ENCODE measurements at places on chromosomes 7 and 10. TPM values are rescaled to one million over a fixed set of nuclear protein-coding genes. Genes with fewer than 3 reads are reported as not detected.

DNA sequence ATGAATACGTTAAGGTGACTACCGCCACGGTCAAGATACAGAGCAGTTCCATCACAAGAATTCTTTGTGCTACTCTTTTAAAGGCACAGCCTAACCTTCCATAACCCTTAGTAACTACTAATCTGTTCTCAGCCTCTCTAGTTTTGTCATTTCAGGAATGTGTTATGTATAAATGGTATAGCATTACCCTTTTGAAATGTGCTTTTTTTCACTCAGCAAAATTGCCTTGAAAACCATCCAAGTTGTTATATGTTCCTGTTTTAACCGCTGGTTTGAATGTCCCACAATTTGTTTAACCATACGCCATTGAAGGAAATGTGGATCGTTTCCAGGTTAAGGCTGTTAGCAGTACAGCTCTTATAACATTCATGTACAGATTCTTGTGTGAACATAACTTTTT, 32.0 kb downstream of the WAC start:
- DNase-seq = no peak

DNA sequence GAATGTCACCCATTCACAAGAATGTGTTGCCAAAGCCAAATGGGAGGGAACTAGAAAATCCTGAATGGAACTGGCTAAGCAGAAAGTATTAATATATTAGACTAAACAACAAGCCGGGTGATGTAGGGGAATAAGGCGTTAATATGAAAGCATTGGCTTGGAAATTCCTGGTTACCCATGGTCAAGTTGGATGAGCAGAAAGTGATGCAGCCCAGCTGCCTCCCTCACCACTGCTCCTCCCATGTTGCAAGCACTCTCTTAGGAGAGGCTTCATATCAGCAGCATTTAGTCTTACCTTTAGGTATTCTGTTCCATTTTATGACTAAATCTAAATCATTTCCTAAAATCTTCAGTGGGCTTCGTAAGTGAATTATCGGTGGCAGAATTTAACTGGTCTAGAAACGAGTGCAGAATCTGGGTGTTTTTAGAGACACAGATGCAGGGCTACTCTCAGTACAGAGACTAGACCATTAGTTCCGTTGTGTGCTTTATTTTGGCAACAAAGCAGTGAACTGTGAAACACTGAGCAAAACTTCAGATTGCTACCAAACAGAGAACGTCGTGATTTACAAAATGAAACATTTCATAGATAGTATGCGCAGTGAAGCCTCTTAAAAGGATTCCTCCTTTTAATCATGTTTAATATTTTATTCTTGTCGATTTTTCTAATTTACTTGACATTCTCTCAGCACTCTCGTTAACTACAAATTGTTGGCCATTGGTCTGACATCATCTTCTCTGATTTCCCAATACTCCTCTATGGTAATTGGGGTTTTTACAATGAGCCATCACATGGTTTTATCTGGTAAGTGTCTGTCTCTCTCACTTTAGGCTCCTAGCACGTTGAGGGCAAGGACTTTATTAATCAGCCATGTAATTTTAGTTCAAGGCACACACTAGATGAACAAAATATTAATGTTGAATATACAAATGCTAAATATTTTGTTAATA, 22.0 kb upstream of the HGF start:
- no peak for DNase-seq

DNA sequence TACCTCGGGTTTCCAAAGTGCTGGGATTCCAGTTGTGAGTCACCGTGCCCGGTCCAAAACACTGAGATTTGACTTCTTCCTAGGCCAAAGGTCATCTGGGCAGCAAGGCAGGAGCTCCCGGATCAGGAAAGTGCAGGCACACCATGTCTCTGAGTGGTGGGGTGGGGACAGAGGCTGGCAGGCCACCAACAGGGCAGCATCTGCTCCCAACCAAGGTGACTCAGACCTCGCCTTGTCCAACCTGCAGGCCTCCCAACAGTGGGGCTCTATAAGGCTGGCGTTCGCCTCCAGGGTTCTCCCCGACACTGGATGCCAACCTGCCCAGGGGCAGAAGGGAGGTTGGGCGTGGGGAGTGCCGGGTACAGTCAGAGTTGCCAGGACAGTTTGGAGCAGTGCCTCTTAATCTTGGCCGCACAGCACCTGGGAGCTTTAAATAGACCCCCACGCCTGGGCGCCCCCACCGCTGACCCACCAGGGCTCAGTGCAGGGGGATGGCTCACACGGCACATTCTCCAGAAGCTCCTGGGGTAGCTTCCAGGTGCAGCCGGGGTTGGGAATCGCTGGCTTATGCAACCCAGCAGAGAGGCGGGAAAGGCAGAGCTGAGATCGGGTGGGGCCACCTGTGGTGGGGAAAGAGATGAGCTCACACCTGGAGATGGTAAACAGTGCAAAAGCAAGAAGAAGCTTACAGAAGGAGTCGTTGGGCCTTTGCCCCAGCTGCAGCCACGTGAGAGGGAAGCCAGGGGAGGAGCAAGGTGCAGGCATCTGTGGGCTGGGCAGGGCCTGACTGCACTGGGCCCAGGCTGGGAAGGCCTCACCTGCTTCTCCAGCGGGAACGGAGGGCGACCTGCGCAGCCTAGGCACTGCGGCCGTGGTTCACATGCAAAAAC, 10.9 kb downstream of the CALML5 start:
- no peak for DNase-seq

DNA sequence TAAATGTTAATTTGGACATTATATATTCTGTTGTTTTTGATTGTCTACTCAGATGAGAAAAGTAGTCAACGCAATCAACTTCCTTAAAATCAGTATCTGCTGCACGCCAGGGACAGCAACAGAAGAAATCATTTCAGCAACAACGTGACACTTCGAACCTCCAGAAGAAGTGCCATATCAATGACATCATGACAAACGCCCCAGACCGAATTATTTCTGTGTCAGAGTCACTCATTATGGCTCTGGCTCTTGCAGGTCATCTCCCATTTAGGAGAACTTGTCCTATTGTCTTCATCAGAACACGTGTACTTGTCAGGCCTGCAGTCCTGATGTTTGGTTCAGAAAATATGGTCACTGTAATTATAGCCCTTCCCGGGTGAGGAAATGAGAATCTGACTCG, 276.3 kb downstream of the ADARB2 start:
- no peak for DNase-seq

Gene PRLHR
- total RNA-seq = not detected

DNA sequence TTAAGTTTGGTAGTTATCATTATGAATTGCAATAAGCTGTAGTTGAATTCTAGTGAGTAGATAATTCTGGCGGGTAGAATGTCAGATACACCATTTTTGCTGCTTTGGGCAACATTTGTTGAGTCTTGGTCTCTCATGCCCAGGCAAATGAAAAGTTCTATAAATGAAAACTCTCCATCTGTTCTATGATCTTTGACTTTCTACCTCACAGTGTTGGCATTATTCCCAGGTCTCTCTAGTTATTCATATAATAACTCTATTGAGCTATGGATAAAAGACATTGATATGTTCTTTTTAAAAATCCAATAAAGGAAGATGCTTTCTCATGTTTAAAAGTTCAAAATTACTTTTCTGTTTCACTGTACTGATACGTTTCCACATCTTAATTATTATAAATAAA, 415.3 kb upstream of the SEMA3D start:
- DNase-seq = no peak

DNA sequence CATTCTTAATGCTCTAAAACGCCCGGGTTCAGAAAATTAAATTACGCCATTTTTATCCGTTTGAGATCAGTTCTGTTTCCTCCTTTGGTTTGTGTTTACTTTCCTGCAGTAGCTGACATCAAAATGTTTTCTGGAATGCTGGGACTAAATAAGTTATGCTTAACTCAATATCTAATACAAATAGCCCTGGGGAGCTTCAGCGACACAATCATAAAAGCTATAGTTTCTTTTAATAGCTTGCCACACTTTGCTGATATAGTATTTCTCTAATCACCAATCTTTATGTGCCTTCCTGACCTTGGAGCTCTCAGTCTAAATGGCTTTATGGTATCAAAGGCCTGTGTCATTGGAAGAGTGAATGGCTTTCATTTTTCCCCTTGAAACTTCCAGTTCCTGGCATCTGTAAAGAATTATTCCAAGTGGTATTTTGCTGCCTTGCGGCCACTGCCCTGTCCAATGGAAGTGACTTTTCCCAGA, 202.7 kb downstream of the HDAC9 start:
- no peak for DNase-seq

- DNase-seq = no peak
These were observed 28.2 kb downstream of the NOD1 start for GRCh38 chr7:30450240-30450982.

DNA sequence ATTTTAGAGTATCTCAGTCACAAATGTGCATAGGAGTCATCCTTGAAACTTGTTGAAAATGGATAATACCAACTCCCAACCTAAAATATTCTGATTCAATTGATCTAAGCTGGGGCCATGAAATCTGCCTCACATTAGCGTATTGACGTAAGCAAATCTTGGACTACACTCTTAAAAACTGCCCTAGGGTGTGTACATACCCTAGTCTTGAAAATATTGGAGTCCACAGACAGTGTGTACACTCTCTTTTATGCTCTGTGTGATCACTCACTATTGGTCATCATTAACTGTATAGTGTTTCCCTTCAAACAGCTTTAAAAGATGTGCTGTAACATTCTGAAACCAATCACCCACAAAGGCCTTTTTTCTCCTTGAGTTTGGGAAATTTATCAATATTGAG, 102.9 kb upstream of the FERD3L start:
- DNase-seq = no peak

- DNase-seq = peak; percentile 40
These were observed 104.6 kb upstream of the TNRC18 start for GRCh38 chr7:5528071-5528814.

GRCh38 chr10:89355394-89355931, 22.4 kb upstream of the IFIT1B start:
- peak; percentile 66 for DNase-seq

Gene ZNF487
- total RNA-seq = 6.0 TPM

Gene GNB2
- 176 TPM for total RNA-seq

GRCh38 chr7:108415084-108415483, 41.2 kb downstream of the NRCAM start:
- DNase-seq = no peak

GRCh38 chr7:30028749-30029635, 780 bp downstream of the PLEKHA8 start:
- peak; percentile 48 for DNase-seq

- DNase-seq = peak; percentile 40
These were observed 207.9 kb upstream of the MYO3A start for GRCh38 chr10:25725917-25726716.

Gene ADAM12
- 16.6 TPM for total RNA-seq

Gene IQUB
- total RNA-seq = 0.26 TPM

DNA sequence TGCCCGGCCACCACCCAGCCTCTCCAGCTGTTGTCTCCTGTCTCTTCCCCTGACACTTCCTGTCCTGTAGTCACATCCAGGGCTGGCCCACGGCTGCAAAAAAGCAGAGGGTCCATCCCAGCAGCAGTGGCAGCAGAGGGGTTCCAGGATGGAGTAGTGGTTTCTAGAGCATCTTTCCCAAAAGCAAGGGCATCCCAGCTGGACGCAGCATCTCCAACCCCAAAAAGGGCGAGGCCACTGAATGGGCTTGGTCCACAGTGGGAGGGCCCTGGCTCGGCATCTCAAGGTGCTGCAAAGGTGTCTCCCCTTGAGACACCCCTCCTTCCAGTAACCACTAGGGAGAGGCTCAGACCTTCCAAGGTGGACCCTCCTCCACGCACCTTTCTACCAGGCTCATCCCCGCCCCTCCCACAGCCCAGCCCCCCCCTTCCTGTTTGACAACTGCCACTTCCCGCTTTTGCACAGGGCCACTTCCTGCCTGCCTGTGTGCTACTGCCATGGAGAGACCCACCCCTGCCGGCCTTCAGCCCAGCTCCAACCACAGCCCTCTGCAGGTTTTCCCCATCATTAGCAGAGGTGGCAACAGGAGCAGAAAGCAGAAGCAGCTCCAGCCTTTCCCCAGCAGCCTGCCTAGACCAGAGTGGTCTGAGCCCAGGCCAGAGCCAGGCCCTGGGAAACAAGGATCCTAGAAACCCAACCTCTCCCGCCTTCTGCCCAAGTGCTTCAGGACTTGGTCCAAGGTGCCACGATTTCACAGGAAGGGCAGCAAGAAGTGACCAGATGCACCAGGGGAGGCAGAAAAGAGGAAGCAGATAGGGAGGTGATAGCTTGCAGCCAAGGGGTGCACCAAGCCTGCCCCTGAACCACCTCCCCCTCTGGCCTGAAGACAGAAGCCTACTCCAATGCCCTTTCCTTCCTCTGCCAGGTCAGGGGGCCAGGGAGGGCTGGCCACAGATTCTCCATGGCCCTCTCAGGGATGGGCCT, 8.6 kb downstream of the CAMK2G start:
- DNase-seq = no peak

- DNase-seq = no peak
These were observed 93.5 kb upstream of the MALRD1 start for GRCh38 chr10:18955061-18955460.

- peak; percentile 90 for DNase-seq
These were observed 41.7 kb downstream of the PPP1R3C start for GRCh38 chr10:91590904-91591796.

GRCh38 chr7:636396-636795, 90.1 kb upstream of the DNAAF5 start:
- no peak for DNase-seq

Gene SLC18A3
- total RNA-seq = not detected

Gene ATG9B
- 0.06 TPM for total RNA-seq

Gene MEOX2
- 0.06 TPM for total RNA-seq

Gene EFCAB10
- not detected for total RNA-seq

DNA sequence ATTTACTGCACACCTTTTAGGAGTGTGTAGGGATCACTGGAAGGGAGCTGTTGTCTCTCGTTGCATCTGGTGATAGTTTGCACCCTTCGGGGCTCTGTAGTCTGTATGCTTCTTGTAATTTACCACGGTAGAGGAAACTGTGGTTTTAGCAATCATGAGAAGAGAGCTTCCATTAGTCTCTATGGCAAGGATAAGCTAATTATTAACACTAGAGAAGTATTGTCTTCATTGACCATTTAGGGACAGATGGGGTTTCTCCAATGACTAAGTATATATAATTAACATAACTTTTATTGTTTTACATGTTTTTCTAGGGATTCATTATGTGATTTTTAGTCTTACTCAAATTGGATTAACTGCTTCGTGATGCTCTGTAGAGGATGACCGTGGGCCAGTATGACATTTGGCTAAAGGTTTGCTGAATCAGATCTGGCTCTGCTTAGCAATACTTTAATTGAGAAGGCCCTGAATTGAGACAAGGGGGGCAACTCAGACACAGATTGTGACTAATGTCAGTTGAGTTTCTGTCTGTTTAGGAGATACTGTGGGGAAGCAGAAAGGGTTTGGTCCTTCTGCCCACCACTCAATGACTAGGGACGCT, 8.7 kb downstream of the SLC18A2 start:
- DNase-seq = no peak

Gene TFAM
- total RNA-seq = 29.9 TPM

Gene TMEM229A
- not detected for total RNA-seq

Gene CYP26C1
- total RNA-seq = not detected

Measured in LHCN-M2 (cell line).